Activated T-cell treated with anti-CD3 and anti-CD28 coated beads for 24 hours (primary cell): ENCODE measurements at places on chromosomes 1 and 21.
A peak's percentile ranks its signal among the peaks of the same experiment; 100 is the strongest.

DNA sequence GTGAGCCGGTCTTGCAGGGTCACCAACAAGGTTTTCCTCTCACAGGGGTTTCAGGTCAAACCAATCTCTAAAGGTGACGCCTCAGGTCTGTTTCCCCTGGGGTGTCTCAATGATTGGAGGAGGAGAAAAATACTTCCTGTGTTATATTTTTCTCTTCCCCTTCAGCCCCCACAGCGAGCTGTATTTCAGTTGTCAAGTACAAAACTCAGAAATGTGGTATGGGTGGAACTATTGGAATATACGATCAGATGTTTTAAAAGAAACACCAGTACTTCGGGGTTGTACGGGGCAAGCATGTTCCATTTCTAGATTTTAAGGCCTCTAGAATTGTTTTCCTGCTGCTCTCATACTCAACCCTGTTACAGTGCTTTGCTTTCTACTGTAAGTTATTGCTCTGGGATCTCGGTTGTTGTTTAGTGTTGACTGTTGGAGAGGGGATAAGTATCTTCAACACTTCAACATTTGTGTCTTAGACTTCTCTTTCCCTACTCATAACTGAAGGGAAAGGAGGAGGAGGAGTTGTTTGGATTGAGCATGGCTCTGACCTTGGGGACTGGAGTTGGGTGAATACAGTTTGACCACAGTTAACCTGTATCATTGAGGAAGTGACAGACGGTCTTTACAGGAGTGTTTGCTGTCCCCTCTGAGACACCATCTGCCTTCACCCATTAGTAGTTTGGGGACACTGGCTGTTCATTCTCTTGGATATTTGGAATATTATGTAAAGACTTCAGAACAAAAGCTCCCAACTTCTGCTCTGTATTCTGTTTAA, 2.0 kb downstream of the MAPKAPK2 start:
- DNase-seq: no peak

- DNase-seq: no peak
Observed at GRCh38 chr1:1136547-1137230, 20.8 kb upstream of the C1orf159 start.

GRCh38 chr1:87204921-87205320, 123.8 kb upstream of the LMO4 start:
- no peak for DNase-seq

GRCh38 chr1:183758913-183759312, 46.0 kb upstream of the RGL1 start:
- no peak for DNase-seq

- DNase-seq: no peak
Observed at GRCh38 chr21:45319461-45320211, 31.9 kb upstream of the POFUT2 start.

DNA sequence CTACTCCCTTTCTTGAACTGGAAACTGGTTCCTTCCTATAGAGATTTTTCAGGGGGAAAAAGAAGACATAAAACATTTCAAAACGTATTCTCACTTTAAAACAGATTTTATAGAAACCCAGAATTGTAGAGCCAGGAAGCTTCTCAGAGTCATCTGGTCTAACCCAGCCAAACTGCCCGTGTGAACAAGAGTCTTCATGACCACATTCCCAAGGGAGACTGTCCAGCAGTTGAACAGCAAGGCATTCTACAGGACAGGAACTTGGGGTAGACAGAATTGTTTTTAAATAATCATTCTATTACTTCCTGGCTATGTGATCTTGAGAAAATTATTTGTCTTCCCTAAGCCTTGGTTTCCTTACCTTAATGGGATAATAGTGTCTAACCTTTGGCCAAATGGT, 163.5 kb upstream of the IVNS1ABP start:
- no peak for DNase-seq

DNA sequence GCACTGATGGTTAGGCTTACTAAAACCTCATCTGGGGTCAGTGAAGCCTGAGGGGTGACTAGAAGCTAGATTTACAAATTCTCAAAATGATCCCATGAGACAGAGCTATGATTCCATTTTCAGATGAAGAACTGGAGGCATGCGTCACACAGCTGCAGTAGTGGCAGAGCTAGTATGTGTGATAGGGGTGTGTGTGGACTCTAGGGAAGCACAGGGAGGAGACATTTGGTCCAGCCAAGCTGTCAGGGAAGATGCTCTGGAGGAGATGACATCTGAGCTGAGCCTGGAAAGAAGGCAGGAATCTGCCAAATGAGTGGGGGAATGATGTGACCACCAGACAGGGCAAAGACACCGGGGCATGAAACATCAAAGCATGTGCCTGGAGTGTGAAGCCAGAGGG, 12.0 kb upstream of the KCND3 start:
- no peak for DNase-seq

DNA sequence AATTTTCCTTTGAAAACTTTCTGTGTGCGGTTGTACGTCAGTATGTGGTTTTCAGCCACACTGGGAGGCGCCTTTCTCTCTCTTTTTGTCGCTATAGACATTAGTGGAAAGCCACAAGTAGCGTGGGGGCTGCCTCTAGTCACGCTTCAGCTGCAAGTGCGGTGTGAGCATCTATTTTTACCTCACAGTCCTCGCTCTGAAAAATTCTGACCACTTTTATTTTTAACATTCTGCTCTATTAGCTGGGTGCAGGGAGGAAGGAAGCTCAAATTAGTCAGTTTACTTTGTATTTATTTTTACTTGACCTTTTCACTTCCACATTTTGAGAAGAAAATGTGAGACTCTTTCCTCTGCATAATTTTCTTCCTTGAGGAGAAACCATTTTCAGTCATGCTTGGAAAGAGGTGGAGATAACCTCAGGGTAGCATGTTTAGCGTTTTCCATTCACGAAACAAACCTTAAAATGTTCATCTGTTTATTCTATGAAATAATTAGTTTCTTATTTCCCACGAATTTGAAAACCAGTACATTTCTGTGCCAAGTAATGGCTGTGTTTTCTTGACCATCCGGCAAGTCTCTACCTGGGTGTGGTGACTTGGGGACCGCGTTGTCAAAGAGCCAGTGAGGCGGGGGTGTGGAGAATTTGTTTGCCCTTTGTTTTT, 35.6 kb downstream of the ADARB1 start:
- peak; percentile 39 for DNase-seq

DNA sequence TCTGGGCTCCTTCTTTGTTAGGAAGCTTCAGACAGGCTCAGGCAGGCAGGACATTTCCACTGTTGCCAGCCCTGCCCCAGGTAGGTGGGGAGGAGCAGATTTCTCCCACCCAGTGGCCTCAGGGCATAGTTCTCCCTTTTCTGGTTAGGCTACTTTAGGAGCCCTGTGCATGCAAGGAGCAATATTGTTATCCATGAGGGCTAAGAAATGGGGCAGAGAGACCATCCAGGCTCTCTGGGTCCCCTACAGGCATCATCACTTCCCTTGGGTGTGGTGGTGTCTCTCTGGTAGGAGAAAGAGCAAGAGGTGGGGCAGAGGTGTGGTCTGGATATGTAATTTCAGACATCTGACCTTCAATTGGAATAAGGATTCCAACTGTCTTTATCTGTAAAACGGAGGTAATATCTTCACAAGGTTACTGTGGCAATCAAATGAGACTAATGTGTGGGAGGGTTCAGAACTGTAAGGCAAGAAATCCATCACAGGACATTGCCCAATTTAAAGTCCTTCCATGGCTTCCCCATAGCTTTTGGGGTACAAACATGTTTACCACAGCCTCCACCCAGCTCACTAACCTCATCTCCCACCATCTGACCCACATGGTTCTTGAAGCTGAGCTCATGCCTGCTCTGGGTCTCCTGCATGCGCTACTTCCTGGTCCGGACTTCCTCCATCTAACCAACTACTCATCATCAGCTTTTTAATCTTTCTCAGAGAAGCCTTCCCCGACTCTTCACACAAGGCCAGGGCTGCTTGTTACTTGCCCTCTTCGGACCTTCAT, 26.1 kb downstream of the PCAT6 start:
- DNase-seq: no peak

- DNase-seq: no peak
Observed at GRCh38 chr1:178262120-178262500, 168.2 kb downstream of the RASAL2 start.

DNA sequence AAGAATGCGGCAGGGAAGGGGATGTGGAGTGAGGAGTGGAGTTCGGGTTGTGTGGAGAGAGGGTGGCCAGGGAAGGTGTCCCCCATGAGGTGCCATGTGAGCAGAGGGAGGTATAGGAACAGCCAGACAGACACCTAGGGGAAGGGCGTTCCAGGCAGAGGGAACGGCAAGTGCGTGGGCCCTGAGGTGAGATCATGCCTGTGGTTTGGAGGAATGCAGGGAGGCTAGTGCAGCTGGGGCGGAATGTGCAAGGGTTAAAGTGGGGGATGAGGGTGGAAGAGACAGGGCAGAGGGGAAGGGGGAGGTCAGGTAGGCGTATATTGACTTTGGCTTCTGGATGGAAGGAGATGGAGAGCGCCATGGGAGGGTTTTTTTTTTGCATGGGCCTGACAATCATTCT, 31.6 kb upstream of the PADI6 start:
- DNase-seq: no peak

GRCh38 chr1:107342316-107342715, 201.5 kb downstream of the NTNG1 start:
- no peak for DNase-seq

- DNase-seq: no peak
Observed at GRCh38 chr1:230211436-230212145, 144.6 kb downstream of the GALNT2 start.

DNA sequence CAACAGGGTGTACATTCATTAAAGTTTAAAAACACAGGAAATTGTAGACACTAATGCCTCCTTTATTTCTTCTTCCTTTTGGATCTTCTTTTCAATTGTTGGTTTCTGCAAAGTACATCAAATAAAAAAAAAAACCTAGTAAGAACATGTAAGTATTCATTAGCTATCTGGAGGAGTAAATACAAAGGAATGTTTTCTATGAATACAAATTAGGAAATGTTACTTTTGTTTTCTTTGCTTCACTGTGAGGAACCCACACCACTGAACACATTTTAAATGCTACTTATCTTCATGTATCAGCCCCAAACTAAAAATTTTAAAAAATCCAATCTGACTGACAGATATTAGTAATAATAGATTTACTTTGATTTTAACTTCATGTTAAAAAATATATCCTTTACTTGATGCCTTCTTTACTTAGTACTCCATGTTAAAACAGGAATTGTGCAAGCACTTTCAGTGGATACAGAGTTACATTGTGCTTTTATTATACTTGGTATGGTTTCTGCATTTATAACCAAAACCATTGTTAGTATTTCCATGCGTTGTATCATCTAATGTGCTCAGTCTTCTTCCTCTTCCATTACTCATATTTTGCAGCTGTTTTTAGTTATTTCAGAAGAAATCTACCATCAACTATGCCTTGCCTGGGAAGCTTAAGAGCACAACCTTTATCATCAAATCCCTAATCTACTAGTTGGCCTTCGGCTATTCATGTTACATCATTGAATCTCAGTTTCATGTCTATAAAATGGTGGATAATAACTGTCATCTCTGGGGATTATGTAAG, 236.9 kb upstream of the DPYD start:
- no peak for DNase-seq

- DNase-seq: no peak
Observed at GRCh38 chr1:27591622-27592021, 12.3 kb downstream of the AHDC1 start.

GRCh38 chr1:41645062-41645461, 160.6 kb upstream of the EDN2 start:
- no peak for DNase-seq

DNA sequence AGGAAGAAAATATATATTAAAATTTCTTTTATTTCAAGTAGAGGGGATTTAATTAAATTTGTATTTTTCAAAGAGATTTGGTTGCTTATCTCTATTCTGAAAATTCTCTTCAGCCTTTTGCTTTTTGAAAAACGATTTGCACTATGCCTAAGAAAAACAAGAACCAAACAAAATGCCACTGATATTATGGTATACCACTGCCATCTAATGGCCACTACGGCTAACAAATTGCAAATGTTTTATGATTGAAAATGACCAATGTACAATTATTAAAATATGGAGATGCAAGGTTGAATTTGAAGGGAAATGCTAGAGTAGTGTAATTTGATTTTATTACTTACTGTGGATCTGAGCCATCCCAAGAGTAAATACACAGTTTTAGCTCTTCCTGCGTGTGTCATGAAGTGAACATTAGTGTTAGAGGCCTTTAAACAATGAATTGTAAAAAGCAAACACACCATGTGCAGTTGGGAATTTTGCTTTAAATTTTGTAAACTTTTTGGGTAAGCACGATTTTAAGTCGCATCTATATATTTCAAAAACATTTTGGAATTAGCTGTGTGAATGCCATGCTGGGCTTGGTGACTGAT, 137.4 kb upstream of the USP25 start:
- no peak for DNase-seq

- DNase-seq: no peak
Observed at GRCh38 chr1:53077599-53077965, 15.6 kb downstream of the PODN start.

- DNase-seq: no peak
Observed at GRCh38 chr1:65068202-65069010, 79.6 kb upstream of the AK4 start.

DNA sequence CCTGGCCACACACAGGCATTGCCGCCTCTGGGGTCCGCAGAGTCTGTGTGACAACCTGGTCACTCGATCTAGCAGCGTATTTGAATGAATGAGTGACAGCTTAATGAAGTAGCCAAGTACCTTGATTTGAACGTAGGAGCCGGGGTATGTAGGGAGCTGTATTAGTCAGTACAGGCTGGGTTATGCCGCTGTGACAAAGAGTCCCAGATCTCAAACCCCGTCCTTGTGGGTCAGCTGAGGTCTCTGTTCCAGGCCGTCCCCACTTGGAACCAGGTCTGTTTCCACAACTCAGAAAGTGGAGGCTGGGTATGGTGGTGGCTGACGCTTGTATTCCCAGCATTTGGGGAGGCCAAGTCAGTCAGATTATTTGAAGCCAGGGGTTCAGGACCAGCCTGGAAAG, 20.0 kb downstream of the ATAD3B start:
- no peak for DNase-seq

GRCh38 chr1:165671526-165671925, 26.8 kb downstream of the ALDH9A1 start:
- no peak for DNase-seq

DNA sequence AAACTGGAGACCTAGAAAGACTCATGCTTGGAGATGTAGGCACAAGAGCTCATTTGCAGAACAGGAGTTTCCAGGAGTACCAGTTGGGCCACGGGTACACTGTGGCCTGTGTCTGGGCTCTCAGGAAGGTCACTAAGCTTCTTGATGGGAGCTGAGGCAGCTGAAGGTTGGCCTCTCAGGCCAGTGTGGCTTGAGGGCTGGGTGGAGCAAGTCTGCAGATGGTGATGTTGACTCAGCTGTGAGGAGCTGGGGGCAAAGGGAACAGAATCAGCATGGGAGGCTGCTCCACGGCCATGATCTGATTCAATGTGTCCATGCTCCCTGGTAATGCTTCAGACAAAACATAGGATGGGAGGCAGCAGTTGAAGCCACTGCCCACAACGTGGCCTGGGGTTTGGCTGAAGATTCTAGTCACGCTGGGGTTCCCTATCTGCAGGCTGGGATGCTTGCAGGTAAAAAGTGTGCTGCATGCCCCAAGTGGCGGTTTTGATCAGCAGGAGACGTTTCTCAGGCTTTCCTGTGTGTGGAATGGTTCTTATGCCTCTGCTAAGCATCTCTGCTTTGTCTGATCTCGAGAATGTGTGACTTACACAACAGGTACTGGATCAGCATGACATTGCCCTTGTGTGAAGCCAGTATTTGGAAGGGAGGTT, 15.4 kb upstream of the TENT5C start:
- no peak for DNase-seq
